ENCODE measurements at places on chromosomes 7 and 10.

DNA sequence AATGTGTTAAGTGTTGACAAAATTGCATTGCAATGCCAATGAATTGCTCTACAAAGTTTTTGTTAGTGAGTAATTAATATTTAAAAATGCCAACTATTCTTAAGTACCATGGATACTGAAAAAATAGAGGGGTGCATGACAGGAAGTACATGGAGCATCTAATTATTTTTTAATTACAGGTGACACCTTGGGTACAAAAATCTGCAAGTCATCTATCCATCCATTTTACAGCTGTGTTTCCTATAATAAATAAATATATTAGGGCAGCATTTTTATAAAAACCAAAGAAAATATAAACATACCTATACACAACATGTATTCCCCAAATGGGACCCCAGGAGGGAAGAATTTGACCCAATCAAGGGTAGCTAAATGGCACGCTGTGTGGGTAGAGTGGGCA, 304.6 kb downstream of the XPNPEP1 start:
- no peak for DNase-seq

DNA sequence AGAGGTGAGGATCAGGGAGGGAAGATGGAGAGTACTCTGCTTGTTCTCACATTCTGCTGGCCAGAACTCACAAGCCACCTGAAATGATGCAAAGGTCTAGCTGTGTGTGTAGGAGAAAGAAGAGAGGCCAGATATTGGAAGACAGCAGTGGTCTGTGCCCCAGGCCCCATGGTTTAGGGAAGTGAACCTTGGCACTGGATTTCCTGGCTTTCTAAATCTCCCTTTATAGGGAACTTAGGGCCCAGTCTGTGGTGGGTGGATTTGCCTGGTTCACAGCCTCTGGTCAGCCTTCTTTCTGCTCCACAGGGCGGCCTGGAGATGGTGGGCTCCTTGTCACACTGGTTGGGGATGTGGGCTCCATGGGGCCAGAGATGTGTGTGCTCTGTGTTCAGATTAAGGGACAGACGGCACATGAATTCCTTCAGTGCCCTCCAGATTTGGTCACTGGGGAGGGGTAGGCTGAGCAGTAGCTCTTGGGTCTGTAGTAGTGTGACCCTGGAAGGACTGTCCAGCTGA, 9.5 kb upstream of the SH2D4B start:
- no peak for DNase-seq

GRCh38 chr7:24899905-24900304, 80.1 kb downstream of the OSBPL3 start:
- no peak for DNase-seq

DNA sequence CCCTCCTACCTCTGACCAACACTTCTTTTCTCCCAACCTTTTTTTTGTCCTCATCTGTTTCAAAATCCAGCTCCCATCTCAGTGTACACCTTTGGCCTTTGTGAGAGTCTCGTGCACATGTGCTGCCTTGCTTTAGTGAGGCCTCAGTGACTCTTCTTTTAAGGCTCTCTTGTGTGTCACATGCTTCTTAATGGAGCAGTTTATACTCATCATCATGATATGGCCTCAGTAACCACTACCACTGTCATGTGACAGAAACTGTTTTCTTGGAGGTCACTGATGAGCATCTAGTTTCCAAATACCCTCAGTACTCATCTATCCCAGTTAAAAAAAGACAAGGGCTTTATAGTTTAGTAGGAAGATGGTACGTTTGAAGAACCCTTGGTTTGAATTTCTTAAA, 8.1 kb upstream of the ARHGAP22 start:
- DNase-seq = no peak

DNA sequence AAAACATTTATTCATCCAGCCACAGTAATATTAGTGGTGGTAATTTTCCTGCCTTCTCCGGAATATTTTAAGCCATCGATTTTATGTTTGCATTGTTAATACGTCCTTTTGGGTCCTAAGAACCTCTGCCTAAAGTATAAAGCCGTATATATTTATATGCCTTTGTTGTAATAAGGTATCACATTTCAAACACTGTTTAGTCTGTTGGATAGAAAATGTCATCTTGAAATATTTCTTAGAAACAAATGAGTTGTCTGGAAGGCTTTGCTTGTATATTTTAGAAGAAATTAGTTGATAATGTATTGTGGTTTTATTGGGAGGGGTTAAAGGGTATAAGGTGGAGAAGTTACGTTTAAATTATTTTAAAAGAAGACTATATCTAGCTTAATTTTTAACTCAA, 11.1 kb downstream of the PRPF18 start:
- no peak for DNase-seq

GRCh38 chr10:28367929-28368484, 65.1 kb upstream of the MPP7 start:
- DNase-seq = no peak

DNA sequence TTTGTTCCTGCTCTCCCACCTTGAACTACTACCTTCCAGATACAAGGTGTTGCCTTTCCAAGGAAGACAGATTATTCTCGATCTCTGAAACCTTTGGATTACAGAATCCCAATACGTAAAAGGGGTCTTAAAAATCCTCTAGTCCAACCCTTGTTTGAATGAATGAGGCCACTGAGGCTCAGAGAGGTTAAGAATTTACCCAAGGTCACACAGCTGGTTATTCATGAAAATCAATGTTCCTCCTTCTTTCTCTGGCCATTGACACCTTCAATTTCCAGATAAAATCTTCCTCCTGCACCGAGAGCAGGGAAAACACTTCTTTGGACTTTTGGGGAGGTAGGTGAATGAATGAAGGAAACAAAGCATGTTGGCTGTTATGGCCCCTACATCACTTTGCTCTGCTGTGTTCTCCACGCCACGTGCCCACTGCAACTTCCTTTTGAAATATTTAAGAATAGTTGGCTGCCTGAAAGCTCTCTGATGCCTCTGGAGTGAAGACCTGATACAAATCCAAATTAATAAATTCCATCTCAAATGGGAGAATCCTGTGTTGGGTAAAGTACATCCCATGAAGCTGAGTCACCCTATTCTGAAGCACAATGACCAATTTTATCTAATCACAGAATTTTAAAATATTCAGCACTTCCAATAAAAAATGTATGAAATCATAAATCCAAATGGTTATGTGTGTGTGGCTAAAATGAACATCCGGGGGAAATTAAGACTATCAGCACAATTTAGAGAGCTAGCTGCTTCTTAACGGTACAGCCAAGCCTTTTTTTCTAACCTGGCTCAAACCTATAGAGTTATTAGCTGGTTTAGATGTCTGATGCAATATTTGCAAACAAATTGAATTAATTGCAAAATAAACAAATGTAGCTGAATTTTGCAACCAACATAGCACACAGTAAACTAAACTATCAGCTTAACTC, 7.3 kb downstream of the SVIL start:
- no peak for DNase-seq

DNA sequence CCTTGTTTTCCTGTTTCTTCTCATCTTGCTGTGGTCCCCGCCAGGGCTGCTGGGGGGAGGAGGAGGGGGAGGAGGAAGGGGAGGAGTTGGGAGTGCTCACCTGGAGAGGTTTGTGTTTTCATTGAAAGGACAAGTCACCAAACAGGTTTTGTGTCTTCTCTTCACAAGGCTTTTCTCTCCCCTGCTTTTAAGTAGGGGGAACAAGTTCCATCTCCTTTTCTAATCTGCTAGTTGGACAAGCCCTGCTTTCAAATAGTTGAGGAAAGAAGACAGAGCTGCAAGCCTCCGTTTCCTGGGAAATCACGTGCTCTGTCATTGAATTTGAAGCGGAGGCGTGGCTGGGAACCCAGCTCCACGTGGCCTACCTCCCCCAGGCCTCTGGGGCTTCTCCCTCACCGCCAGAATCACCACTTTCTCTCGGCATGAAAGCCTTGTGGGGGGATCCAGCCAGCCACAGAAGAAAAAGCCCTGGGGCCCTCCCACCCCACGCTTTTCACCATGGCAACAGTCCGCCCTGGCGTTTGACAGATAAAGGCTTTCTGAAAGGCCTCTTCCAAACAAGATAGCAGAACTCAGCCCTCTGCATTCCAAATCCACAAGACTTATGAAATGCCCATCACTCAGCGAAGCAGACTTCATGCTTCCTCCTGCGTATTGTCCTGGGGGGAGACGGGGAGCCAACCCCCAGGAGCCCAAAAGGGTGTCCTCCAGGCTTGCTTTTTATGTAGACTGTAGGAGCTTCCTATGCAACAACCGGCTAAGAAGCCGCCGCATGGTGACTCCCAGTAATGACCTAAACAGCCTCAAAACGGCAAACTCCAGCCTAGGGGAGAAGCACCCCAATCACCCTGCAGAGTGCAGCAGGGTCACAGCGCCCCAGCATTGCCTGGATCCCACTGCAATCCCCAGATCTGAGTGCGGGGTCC, 51.7 kb downstream of the PROSER2 start:
- peak; percentile 29 for DNase-seq

- no peak for DNase-seq
Observed at GRCh38 chr10:52004342-52004949, 305.1 kb upstream of the CSTF2T start.

GRCh38 chr7:90618876-90619275, 22.8 kb downstream of the CDK14 start:
- DNase-seq = no peak

- no peak for DNase-seq
Observed at GRCh38 chr7:72435366-72435765, 23.2 kb upstream of the CALN1 start.

GRCh38 chr7:29457141-29457561, 106.5 kb upstream of the PRR15 start:
- no peak for DNase-seq

DNA sequence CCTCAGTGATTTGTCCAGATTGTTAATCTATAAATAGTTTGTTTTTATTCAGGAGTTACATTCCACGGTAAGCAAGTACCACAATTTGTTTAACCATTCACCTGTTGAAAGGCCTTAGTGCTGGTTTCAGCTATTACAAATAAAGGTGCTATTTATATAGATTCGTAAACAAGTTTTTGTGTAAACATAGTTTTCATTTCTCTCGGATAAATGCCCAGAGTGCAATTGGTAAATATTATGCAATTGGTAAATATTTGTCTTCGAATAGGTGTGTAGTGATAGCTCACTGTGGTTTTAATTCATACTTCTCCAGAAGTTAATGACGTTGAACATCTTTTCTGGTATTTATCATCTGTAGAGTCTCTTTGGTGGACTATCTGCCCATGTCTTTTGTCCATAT, 76.4 kb upstream of the RSU1 start:
- DNase-seq = no peak

DNA sequence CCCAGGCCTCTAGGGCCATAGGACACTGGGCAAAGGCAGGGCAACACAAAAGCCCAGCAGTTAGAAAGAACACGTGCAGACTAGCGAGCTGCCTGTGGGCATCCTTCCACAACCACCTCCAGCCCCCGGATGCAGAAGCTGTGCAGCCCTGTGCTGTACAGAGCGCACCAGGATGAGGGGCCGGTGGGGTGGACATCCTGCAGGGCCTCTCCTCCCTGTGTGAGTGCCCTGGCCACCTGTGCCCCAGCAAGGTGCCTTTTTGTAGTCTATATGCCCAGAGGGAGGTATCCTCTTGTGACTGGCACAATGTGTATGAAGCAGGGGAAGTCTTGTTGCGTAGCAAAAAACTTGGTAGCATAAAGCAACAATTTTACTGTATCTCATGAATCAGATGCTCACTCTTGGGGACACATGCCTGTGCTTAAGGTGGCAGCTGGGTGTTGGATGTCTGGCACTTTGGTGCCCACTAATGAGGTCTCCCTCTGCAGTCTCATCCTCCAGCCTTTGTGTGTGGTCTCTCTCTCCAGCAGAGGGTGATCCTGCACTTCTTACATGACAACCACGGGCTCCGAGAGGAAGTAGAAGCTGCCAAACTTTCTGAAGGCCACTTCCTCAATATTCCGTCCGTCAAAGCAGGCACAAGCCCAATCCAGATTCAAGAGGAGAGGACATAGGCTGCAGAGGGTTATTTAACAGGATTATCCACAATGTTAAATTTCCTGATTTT, 8.7 kb downstream of the NCAPG2 start:
- peak; percentile 19 for DNase-seq

- no peak for DNase-seq
Observed at GRCh38 chr10:34906067-34906965, 91.2 kb upstream of the PARD3 start.

DNA sequence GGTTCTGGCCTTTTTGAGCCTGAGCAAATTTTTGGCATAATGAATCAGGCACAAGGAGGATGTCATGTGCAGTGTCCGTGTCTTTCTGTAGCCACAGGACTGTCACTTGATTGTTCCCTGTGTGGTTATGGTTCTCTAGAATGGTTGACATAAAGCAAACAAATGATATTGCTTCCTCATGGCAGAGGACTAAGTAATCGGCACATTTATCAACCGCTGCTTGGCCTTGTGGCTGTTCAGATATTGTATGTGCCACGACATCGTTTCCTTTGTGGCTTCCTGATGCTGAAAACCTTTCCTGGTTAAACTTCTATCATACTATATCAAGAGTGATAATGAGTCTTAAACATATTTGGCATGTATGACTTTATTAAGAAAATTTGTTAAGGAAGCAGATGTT, 598.8 kb downstream of the SUGCT start:
- no peak for DNase-seq

GRCh38 chr7:48263311-48263650, 92.0 kb downstream of the ABCA13 start:
- DNase-seq = no peak

- DNase-seq = no peak
Observed at GRCh38 chr7:25173184-25173583, 48.1 kb upstream of the CYCS start.

DNA sequence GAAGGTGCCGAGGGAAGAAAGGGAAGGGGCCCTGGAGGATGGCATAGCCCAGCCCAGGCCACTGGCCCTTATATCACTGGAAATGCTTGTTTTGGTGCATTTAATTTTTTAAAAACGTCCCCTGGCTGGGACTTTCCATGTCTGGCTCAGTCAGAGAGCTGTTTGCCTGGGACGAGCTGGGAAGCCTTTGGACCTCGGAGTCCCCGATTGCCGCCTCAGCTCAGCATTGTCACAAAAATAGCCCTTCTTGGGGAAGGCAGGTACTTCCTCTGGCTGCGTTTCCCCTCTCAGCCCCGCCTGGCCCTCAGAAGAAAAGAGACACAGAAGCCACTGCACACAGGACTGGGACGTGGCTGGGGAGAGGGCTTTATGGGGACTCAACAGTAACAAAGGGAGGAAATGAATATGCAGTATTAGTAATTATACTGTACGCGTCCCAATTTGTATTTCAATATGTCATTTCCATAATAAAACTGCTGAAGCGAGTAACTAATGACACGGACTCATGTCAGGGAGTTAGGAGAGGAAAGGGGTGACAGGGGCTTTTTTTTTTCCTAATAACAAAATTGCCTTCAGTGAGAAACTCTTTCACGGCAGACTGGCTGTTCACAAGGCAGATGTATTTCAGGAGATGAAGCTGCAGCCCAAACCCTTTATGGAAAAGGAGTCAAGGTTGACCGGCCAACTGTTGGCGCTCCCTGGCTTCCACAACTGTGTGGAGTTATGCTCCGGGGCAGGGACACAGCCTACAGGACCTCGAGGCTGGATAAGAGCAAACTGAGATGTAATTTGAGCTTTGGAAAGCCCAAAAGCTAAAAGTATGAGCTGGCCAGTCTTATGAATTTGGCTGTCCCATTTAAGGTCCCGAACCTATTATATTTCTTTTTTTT, 31.0 kb upstream of the MXI1 start:
- DNase-seq = no peak

All from stimulated activated CD8-positive, alpha-beta memory T cell treated with anti-CD3 and anti-CD28 coated beads, Interleukin-4, amount 100 ng/mL, for 4 hours (primary cell).